ENCODE measurements at places on chromosomes 7 and 10.

DNA sequence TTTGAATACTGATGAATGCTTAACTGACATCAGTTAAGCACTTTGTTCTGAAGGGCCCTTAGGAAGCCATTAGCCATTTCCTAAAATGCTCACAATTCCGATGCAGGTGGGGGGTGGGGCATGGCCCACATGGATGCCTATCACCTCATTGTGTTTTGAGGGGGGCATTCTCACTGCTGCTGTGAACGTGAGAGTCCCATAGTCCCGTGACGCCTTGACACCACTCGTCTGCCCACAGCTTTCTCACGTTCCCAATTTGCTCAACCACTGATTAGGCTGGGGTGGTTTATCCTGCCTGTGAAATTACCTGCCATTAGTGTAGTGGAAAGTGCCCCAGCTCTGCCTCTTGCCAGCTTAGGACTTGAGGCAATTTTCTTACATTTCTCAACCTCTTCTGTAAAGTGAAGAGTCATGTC, 31.9 kb downstream of the DUSP5 start:
- no peak for DNase-seq

DNA sequence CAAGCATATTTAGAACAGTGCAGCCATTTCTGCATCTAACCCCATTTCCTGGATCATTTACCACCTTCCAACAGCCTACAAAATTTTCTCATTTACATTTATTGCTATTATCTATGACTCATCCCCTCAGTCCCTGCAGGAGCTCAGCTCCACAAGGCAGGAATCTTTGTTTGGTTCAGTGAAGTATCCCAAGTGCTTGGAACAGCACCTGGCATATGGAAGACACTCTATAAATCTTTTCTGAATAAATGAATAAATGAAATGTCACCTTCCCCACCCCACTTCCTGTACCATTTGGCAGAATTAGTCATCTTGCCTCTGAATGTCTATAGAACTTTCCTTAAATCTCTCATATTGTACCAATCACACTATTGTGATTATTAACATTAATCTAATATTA, 110.7 kb downstream of the HIP1 start:
- DNase-seq, result no peak

DNA sequence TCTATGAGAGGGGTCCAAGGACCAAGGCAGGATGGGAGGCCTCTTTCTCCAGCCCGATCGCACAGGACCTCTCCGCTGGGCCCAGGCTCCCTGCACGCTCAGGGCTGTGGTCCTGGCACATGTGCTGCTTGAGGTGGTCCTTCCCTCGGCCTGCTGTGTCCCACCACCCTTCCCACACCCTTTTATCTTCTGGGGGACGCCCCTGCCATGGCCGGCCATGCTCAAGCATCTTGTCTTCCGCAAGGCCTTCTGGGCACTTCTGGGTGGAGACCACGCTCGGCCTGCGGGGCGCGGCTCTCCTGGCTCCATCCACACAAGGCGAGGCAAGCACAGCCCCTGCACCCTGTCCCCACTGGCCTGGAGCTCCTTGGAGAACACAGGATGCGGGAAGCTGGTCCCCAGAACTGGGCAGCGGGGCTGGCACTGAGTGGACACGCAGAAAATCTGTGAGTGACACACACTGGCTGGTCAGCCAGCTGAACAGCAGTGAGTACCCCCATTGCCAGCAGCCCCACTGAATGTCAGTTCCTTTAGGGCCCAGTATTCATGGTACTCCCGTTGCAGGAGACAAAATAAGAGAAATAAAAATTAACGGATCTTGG, 115.9 kb downstream of the TCERG1L start:
- no peak for DNase-seq

- no peak for DNase-seq
Observed at GRCh38 chr10:125928928-125929585, 32.7 kb downstream of the FANK1 start.

GRCh38 chr10:22702348-22702747, 12.0 kb downstream of the PIP4K2A start:
- DNase-seq, result no peak

DNA sequence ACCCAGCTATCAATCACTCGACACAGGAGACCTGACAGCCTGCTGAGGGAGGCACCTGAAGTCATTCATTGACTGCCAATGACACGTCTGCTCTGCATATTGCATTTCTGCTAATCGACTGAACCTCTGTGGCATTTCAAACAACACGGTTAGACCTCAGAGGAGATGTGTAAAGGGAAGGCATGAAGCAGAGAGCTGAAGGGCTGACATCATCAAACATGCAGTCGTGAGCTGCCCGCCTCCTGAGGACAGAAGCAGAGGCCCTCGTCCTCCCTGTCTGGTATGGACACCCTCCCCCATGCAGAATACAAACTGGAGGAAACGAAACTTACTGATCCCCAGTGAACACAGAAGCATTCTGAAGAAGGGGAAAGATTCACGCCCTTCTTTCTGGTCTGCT, 462.6 kb upstream of the MGMT start:
- no peak for DNase-seq

DNA sequence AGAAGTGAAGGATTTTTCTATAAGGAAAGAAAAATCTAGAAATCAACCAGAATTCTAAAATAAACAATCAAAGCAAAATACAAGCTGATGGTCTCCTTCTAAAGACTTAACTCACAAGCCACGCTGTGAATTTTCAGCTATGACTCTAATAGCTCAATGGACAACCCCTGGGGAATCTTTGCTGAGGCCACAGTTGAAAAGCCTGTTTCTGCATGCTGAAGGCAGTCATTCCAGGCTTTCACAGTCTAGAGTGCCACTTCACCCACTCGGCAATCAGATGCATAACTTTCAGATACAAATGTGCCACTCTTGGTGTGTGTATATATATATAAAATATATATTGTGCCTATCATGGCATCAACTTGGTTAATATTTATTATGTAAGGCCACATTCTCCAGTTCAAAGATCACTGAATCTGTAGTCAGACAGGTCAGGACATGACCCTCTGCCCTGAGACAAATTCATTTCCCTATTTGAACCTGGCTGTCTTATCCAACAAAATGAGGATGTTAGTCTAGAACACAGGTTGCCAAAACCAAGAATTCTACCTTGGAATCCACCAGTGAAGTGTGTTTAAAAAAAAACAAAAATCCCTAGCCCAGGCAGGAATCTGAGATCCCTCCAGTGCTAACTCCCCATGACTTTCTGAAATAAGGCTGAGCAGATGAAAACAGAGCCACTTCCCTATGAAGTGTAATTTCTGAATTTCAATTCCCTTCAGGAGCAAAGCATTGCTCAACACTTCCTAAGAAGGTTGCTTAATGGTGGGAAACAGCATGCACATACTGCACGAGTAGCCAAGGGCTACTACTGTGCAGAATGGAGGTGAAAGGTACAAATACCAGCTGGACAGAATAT, 9.9 kb downstream of the LIPA start:
- no peak for DNase-seq

DNA sequence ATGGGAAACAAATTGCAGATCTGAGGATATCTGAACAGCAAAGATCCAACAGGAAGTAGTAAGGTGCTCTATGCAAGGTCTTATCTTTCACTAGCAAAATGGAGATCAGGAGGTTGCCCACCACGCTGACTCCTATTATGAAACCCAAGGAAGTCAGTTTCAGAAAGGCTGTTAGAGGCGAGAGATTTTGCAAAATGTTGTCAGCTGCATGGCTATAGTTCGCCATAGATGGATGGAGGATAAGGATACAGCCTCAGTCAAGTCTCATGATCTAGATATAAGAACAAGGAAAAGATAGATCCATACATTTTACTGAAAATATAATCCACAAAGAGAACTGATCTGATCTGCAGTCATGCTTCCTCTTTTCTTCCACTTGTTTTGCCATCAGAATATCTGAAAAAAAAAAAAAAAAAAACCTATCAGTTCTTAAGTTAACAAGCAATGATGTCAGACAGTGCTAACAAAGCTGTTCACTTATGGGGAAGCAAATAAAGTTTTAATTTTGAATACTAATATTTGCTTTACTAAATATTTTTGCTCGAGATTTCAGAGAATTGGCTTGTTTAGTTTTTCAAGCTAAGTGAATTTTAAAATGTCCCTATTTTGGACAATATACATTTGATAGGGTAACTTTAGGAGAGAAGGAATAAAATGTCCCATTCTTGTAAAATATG, 2.0 kb downstream of the GPR85 start:
- no peak for DNase-seq

- no peak for DNase-seq
Observed at GRCh38 chr10:100742076-100742771, 3.2 kb upstream of the PAX2 start.

GRCh38 chr7:44408596-44408995, 81.9 kb downstream of the NUDCD3 start:
- peak; percentile 9 for DNase-seq

DNA sequence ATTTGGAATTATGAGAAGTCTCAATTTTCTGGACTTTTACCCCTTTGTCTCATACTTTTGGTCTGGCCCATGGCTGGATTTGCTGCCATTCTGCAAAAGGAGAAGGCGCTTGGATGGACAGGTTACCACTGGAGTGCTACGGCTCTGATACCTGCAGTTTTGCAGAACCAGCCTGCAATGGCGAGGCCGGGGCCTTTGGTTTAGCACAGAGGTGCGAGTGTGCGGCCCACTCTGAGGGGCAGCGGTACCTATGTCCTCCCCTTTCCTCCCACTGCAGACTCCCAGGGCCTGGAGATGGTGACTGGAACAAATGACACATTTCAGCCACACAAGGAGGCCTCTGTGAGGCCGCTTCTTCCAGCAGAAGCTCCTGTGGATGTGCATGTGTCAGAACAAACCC, 11.9 kb downstream of the ZNF777 start:
- DNase-seq, result no peak

DNA sequence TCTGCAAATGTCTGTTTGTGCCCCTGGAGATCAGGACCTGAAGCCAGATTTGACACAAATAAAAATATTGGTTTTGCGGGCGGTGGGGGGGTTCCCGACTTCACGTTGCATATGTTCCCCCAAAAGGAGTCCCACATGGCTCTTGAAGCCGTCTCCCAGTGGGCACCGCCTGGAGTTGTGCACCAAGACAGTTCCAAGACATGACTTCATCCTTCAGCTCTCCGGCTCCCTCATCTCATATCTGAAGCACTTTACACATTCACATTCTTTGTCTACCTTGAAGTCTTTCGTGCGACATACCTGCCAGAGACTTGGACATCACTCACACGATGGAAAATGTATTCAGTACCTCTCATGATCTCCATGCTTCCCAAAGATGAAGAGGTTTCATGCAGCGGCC, 362.8 kb upstream of the FOXK1 start:
- no peak for DNase-seq

DNA sequence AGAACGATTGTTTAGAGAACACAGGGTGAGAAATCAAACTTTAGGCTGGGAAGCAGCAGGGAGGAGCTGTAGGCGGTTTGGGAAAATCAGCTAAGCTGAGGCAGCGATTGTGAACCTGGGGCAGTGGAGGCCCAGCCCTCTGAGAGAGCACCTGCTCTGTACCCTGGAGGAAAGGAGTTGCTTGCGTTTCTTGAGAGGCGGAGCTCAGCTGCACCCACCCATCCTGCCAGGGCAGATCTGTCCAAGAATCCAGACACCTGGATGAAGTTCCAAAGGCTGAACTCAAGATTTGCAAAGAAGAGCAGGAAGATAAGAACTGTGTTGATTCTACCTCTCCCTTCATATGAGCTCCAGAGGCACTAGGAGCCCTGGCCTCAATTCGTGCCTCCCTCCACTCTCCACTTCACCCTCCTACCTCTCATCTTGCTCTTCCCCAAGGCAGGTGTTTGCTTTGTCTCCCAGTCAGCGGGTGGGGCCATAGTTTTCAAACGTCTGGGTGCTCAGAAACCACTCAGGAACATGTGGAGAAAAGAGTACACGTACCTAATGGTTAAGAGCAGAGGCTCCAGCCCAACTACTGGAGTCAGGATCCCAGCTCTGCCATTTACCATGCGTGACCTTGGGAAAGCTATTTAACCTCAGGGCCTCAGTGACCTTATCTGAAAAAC, 21.5 kb upstream of the TMEM213 start:
- no peak for DNase-seq

- DNase-seq, result no peak
Observed at GRCh38 chr7:30930621-30931020, 19.0 kb downstream of the AQP1 start.

DNA sequence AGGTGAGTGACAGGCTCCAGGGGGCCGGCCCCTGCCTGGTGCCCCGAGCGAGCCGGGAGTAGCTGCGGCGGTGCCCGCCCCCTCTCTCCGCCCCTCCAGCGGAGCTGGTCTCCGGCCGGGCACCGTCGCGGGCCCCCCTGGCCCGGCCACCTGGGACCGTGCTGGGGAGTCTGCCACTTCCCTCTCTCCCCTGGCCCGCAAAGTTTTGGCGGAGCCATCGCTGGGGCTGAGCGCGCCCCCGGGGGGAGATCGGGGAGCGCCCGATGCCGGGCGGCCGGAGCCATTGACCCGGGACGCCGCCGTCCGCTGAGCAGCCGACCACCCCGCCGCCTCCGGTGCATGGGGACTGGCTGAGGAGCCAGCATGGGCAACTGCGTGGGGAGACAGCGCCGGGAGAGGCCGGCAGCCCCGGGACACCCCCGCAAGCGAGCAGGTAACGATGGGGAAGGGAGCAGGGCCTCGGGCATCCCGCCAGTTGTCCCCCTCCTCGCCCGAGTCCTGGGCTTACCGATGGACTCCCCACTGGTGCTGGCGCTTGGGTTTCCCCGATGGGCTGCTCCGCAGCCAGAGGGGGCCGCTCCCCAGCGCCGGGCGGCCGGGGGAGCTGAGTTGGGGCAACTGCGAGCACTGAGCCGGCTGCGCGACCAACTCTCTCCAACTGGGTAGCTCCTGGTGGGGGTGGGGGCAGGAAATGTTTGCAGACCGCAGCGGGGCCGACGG, at the start of gene UBTD1:
UBTD1 (plus strand) TSS at position 84 of the 720 bp plus-strand sequence; CDS start at position 364, 280 bp downstream.
- peak; percentile 57 for DNase-seq

Measured in fibroblast of upper back skin (primary cell).